ENCODE measurements at places on chromosomes 7 and 10. TPM values are rescaled to one million over a fixed set of nuclear protein-coding genes. Genes with fewer than 3 reads are reported as not detected.

DNA sequence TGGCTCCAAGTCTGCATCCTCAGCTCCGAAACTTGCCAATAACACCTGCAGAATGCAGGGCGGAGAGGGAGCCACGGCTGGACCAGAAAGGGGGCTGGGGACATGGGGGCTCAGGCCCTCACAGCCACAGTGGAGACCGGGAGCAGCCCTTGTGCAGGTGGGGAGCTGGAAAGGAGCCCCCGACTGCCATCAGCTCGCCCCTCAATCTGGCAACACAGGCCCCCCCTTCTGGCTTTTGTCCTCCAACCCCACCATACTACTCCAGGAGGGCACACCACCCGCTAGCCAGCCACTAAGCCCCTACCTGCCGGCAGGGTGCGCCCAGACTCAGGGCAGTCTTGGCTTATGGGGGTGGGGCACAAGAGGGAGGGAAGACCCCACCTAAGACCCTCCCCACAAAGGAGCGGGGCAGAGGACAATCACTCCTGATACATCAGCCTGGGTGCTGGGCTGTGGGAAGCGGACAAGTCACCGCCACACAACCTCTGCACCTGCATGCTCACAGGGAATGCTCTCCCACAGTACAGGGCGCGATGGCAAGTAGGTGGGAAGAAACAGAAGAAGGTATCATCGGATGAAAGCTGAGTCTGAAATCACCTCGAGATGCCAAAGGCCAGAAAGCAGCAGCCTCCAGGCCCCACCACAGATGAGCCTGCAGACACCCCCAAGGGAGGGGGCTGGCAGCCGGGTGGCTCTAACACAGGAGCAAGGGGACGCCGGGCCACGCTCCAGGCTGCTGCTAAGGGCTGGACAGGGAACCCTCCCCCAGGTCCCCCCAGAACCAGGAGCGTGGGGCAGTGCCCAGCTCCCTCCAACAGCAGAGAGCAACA is 265.3 kb downstream of the ELFN1 start:
- DNase-seq = no peak

DNA sequence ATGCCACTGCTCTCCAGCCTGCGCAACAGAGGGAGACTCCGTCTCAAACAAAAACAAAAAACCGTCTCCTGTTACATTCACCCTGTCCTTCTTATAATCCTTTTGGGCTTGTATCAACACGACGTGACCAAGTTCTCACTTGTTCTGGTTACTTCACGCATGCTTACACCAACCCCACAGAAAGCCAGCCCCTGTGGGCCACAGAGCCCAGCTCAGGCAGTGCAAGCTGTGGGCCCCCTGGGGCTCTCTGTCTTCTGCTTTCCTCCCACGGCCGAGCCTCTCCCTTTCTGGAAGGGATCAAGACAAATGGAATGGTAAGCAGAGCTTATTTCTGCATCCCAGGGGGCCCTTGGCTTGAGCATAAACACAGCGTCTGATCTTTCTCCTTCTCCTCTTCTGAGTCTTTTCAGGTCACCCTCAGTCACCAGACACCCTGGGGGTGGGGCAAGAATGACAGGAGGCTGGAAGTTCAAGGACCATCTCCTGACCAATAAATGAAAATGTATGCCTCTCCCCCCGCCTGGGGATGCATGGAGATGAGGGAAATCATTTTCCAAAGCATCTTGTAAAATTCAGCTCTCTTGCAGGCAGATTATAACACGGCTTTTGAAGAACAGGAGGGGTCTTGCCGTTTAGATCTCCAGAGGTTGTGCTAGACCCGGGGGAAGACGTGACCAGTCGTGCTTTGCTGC is 19.0 kb upstream of the TRIM56 start:
- no peak for DNase-seq

Gene LIPM
- polyA plus RNA-seq = not detected

- DNase-seq = no peak
Observed at GRCh38 chr10:3770611-3771110, 14.3 kb downstream of the KLF6 start.

DNA sequence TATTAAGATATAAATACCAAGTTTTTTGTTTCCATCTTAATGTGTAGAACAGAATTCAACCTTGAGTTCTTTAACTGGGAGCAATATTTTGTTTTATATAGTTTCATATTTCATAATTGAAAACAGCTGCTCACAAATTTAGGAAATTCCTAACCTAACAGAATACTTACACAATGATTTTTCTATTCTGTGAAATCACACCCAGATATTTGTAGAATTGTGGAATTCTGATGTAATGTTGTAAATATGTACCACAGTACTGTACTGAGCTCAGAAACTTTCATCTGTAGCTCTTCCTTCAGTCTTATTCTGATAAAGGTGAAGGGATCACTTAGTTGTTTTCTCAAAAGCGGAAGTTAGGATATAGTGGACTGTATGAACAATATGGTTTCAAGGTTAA is 143.4 kb upstream of the GLI3 start:
- no peak for DNase-seq

DNA sequence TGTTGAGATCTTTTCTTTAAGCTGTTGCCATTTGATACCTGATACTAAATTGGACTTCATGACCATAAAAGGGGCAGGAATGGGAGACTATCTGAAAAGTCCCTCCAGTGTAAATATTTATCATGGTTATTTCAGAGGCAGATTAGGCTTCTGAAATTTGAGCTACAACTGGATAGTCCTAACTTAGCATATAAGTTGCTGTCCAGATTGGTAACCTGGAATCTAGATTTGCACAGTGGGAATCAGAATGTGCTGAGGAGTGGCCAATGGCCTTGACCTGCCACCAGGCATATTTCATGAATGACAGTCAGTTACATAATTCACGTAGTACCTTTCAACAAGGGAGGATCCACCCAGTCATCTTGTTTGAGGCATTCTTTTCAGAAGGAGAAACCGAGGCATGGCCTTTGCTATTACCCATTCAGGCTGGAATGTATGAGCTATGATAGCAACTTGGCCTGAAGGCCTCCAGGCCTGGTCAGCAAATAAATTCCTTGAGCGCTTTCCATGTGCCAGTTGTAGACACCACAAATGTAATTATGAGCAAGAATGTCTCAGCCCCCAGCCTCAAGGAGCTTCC is 80.0 kb downstream of the EEPD1 start:
- peak; percentile 44 for DNase-seq

GRCh38 chr10:79059859-79060379 is 8.8 kb upstream of the ZMIZ1 start:
- no peak for DNase-seq

DNA sequence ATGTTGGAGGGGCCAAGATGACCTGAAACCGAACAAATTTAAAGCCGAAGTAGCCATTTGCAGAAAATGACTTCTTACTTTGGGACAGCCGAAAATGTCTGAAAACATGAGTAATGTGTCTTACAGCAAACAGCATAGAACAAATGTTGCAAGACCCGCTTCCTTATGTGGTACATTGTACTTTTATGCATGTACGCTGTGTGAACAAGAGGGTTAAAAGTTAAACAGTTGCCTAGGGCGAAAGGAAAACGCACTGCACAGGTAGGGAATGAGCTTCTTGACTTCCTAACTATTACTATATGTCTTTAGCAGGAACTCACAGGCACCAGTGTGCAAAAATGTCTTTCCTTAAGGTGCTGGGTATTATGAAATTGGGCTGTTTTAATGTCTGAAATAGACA is 303.5 kb upstream of the MGMT start:
- DNase-seq = no peak

- DNase-seq = no peak
Observed at GRCh38 chr10:9733766-9734165, 1283.9 kb upstream of the CELF2 start.

GRCh38 chr7:81264116-81264515 is 345.3 kb upstream of the SEMA3C start:
- no peak for DNase-seq

Gene ANKRD30A
- polyA plus RNA-seq = not detected

DNA sequence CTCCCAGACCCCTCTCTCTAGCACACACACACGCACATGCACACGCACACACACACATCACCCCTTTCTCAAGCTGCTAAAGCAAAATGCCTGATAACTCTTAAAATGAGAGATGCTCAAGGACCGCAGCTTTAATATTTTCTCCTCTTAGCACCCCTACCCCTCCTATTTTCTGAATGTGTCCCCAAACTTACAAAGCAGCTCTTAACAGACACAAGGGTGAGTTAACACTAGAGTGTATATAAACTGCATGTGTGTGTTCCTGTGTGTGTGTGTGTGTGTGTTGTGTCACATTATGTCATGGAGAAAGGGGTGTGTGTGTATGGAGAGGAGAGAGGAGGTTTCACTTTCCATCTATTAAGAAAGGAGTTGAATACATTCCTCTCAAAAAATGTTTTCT is 1.3 kb downstream of the PTN start:
- DNase-seq = no peak

- no peak for DNase-seq
Observed at GRCh38 chr7:149569025-149569725, 71.6 kb upstream of the ZNF746 start.

DNA sequence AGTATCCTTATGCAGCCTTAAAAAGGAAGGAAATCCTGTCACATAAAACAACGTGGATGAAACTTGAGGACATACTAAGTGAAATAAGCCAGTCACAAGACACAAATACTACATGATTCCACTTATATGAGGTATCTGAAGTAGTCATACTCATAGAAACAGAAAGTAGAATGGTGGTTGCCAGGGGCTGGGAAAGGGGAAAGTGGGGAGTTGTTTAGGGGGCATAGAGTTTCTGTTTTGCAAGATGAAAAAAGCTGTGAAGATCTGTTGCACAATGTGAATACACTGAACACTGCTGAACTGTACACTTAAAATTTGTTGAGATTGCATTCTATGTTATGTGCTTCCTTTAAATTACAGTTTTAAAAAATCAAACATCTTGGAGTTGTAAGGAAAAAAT is 2.9 kb downstream of the NUP205 start:
- no peak for DNase-seq

Gene ELAPOR2
- polyA plus RNA-seq = 3.4 TPM

Gene GOLGA7B
- polyA plus RNA-seq = not detected

DNA sequence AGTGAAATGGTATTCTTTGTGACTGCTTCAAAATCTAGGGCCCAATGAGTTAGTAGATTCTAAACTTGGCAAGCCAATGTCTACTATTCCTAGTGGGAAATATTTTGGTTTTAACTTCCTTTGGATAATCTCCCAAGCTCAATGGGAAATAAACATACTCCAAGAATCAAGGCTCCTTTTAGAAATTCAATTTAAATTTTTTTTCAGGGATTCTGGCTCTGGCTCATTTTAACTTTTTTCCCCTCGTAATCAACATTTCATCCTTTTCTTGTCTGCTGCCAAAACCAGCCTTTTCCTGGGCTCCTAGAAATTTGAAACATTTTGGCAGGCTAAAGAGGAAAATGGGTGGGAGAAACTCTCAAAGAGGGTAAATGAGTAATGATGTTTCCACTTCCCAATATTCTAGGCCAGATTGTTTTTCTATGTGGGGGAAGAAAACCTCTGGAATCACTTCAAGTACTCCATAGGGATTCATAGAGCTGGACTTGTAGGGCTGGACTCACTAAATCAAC is 85.6 kb upstream of the AGR3 start:
- no peak for DNase-seq

Gene PIK3AP1
- polyA plus RNA-seq = 0.16 TPM

Gene IRF5
- 0.06 TPM for polyA plus RNA-seq

- DNase-seq = peak; percentile 37
Observed at GRCh38 chr10:102175415-102175814, 23.2 kb downstream of the NOLC1 start.

Gene CDHR1
- polyA plus RNA-seq = not detected

Gene CHRM2
- polyA plus RNA-seq = 85.6 TPM

GRCh38 chr10:117751259-117751658 is 208.7 kb downstream of the EMX2 start:
- DNase-seq = no peak

DNA sequence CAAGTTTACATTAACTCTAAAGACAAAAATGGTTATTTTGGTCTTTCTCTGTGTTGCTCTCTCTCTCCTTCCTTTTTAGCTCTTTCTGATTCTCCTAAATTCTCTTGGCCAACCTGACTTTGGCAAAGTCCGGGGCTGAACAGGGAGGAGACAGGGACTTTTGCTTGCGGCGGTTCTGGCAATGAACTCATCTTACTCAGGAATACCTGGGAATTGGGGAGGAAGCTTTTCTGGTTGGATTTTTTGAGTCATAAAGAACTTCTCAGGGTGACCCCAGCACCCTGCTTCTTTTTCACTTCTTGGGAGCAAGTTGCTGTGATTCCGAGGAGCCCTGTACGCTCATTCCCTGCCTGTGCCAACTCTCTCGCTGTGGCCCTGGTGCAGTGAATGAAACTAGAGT is 16.0 kb downstream of the GATA3 start:
- no peak for DNase-seq

DNA sequence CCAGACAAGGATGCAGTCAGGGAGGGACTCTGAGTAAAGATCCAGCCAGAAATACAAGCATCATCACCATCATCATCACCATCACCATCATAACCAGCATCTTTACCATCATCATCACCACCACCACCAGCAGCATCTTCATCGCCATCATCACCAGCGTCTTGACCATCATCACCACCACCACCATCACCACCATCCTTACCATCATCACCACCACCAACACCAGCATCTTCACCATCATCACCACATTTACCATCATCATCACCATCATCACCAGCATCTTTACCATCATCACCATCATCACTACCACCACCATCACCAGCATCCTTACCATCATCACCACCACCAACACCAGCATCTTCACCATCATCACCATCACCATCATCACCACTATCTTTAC is 44.1 kb upstream of the CPXM2 start:
- no peak for DNase-seq

Gene IFIT1B
- not detected for polyA plus RNA-seq

- DNase-seq = no peak
Observed at GRCh38 chr10:48550977-48551376, 53.9 kb downstream of the ARHGAP22 start.
